ENCODE measurements at places on chromosomes 4 and X. TPM values are rescaled to one million over a fixed set of nuclear protein-coding genes. Genes with fewer than 3 reads are reported as not detected.

SPATA18 gene
- 4.7 TPM for total RNA-seq

CLIC2 gene
- under 0.01 TPM for total RNA-seq

BTK gene
- not detected for total RNA-seq

AKAP14 gene
- not detected for total RNA-seq

CRMP1 gene
- total RNA-seq: 4.4 TPM
